Naive thymus-derived CD8-positive, alpha-beta T cell (primary cell): ENCODE measurements at places on chromosomes 12 and 14. TPM values are rescaled to one million over a fixed set of nuclear protein-coding genes. Genes with fewer than 3 reads are reported as not detected.

DNA sequence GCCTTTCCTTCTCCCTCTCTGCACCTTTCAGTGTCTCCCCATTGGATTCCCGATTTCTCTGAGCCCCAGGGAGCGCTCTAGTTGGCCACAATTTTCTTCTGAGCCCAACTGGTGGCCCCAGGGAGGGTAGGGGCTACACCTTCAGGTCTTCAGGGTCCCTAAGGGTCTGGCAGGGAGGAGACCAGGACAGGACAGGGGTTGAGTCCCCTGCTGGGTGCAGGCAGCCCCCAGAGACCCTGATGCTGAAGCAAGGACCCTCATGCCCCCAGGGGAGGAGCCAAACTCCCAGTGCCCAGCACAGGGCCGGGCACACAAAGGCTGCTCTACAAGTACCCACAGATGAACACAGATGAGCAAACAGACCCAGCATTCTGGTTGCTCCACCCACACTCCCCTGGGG is 12.7 kb downstream of the FOXN4 start:
- DNase-seq, result no peak

DNA sequence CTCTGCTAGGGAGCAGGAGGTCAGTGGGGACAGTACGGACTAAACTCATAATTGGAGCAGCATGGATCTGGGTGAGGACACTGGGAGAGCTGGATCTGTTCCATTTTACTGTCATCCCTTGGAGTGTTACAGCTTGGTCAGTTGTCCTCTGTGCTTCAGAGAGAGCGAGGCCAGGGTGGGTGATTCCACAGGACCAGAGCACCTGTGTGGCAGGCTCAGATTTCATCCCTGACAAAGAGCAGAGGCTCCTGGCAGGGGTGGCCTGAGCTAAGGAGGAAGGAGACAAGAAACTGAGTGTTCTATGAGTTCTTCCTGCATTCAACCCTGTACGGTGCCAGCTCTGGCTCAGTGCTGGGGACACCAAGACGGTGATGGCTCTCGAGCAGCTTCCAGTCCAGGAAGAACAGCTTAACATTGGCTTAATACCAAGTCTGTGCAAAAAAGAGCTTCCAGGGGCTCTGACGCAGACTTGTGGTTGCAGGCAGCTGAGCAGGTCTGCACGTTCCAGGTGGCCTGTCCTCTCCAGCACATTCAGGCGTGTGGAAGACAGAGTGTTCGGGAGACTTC is 8.4 kb upstream of the PGF start:
- no peak for DNase-seq

GRCh38 chr12:50059440-50060119 is 2.2 kb downstream of the ASIC1 start:
- peak; percentile 58 for DNase-seq

C2CD5 gene
- total RNA-seq, result 43.3 TPM

MYRFL gene
- total RNA-seq, result not detected
